DMS53 (cell line): ENCODE measurements at places on chromosomes 7 and 10.

GRCh38 chr10:103833731-103834365 lies 21.5 kb downstream of the SH3PXD2A start:
- DNase-seq = peak; percentile 89

- no peak for DNase-seq
Observed at GRCh38 chr7:71739520-71740173, 607.7 kb downstream of the GALNT17 start.

DNA sequence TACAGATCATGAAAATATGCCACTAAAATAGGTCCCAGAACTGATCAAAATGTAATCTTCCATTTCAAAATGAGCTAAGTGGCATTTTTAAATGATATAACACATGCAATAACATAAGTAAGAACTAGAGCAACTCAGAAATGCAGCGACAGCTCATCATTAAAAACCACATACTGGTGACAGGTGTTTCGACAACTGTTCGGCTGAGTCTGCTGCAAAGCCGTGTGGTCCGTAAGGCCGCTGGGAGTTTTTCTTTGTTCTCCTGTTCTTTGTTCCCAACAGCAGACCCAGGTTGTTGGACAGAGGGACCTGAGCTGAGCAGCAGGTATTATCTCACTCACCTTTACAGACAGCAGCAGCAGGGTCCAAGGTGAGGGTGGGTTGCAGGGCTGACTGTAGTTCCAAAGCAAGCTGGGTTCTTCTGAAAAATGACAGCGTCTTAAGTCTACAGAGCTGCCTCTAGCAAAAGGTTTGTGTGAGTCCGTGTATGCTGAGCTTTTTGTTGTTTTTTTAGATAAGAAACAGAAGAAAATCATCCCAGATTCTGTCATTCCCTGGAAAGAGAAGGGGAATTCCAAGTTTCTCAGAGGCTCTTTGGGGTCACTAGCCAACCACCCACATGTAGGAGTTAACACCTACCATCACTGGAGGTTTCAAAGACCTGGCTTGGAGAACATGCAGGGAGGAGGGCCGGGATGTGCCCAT lies 45.4 kb upstream of the MACROH2A2 start:
- no peak for DNase-seq

- no peak for DNase-seq
Observed at GRCh38 chr7:143849785-143850479, 52.0 kb downstream of the TCAF1 start.

DNA sequence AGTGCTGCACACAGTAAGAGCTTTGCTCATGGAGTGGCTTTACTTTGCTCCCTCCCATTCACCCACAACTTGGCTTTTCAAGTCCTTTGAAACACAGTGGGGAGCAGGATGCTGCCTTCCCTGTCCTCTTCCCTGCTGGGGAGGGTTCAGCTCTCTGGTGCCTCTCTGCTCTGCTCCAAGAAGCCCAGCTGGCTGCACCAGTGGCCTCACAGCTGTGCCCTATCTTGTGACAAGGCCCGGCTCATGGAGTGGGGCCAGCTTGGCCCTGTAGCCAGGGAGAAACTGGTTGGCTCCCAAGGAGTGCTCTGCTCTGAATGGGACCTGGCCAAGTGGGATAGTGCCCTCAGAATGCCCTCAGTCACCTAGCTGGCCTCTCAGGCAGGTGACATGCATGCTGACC lies 212.3 kb upstream of the ZMIZ1 start:
- no peak for DNase-seq

GRCh38 chr10:110618230-110618610 lies 25.9 kb upstream of the RBM20 start:
- no peak for DNase-seq

GRCh38 chr10:35427543-35427942 lies 91.2 kb downstream of the CCNY start:
- no peak for DNase-seq

- DNase-seq = no peak
Observed at GRCh38 chr10:24929904-24930303, 22.5 kb downstream of the PRTFDC1 start.

DNA sequence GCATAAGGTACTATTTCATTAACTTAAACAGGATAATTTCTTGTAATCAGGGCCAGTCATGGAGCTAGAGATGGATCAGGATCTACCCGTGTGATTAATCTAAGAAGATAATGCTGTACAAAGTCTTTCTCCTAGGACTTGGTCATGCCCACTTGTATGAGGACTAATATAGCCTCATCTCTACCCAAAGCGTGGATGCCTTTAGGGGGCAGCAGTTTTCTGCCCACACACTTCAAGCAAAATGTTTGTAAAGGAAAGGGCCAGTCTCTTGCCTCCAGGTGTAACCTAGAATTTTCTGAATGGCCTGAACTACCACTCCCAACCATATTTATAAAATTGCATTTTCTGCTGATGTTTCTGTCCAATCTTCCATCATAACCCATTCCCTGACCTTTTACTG lies 764.0 kb upstream of the IGFBP3 start:
- DNase-seq = peak; percentile 11

- no peak for DNase-seq
Observed at GRCh38 chr7:26101361-26102151, 50.4 kb upstream of the NFE2L3 start.

DNA sequence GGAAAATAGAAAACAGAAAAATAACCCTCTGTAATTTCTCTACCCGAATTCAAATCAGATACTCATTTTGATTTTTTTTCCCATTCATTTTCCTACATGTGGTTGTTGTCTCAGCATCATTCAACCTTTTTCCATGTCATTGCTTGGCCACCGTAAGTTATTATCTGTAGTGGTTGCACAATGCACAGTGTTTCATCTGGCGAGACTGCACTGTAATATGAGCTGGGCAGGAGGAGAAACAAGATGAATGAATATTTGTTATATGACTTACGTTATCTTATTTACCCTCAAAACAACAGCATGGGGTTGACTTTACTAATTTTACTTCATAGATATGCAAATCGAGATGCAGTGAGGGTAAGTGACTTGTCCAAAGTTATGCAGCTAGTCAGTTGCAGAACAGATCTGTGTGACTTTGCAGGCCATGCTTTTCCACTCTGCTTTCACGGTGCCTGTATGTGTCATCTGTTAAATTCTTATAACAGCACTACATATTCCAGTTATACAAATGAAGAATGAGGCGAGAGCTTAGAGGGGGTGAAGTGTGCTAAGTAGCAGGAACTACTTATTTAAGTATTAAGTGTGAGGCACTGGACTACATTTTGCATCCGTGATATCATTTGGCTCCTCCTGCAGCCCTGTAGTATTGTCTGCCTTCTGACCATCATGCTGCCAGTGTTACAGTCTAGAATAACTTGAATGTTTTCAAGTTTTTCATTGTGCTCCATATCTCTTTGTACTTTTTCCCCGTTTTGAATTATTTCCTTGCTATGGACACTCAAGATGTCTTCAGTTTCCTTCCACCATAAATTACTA lies 56.7 kb downstream of the ZMYND11 start:
- no peak for DNase-seq

GRCh38 chr7:11753433-11753832 lies 78.6 kb downstream of the THSD7A start:
- DNase-seq = no peak

GRCh38 chr7:75663302-75663907 lies 75.3 kb downstream of the HIP1 start:
- DNase-seq = no peak

- no peak for DNase-seq
Observed at GRCh38 chr7:130927564-130927963, 193.6 kb upstream of the KLF14 start.

DNA sequence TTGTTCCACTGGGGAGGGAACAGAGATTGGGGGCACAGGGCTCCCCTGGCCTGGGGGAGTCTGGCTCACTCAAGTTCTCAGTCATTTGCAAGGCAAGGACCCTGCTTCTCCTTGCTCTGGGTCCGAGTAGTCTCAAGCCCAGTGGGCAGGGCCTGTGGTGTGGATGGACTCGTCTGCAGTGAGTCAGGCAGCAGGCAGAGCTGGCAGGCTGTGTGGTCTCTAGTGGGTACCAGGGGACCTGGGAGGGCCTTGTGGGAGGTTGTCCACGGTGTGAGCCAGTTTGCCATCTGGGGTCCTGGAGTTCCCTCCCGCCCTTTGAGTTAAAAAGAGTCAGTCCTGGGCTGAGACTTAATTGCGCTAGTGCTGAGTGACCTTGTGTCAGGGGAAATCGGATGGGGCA lies 8.8 kb upstream of the SH2D4B start:
- DNase-seq = no peak

DNA sequence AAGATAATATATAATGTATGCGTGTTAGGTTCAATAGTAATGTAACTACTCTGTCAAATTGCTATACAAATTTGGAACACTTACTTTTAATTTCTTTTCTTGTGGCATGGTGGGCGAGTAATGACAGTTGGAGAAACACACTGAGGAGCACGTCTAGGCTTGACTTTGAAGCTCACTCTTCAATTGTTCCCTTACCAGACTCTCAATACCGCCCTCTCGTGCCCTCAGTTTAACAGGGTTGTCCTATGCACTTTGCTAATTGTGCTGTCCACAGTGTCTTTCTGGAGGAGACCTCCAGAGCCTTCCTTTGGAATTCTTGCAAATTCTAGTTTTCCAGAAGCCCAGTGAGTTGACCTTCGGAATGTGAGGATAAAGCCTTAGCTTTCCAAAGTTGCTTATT lies 107.2 kb upstream of the RELN start:
- DNase-seq = peak; percentile 65

DNA sequence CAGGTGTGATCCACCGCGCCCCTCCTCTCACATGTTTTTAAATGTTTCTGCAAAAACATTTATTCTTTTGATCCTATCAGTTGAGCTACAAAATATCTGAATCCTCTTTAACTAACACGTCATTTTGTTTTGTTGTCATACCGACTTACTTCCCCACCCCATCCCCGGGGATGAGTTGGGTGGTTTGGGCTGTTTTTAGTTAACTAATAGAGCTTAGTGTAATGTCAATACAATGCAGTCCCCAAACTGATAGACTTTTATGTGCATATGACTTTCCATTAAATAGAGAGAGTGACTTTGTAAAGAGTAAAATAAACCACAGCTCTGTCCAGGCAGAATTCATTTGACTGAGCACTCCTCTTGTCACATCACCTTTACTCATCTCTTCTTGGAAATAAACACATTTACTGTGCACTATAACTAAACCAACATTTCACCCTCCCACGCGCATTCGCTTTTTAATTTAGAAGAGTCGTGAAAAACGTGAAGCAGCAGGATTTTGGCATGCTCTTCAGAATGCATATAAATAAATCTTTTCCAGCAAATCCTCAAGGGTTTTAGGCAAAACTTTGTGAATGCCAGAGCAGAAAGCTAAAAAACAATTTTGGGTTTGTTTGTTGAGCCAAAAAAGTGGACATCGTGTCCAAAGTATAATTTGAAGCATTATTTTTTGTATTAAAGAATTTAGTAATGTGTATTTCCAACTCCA lies 187.4 kb upstream of the MGMT start:
- no peak for DNase-seq

GRCh38 chr7:28722684-28723083 lies 235.4 kb downstream of the TRIL start:
- no peak for DNase-seq

- no peak for DNase-seq
Observed at GRCh38 chr10:125708971-125709503, 10.5 kb upstream of the EDRF1 start.

GRCh38 chr7:99644431-99644830 lies 27.7 kb downstream of the ZSCAN25 start:
- DNase-seq = no peak

DNA sequence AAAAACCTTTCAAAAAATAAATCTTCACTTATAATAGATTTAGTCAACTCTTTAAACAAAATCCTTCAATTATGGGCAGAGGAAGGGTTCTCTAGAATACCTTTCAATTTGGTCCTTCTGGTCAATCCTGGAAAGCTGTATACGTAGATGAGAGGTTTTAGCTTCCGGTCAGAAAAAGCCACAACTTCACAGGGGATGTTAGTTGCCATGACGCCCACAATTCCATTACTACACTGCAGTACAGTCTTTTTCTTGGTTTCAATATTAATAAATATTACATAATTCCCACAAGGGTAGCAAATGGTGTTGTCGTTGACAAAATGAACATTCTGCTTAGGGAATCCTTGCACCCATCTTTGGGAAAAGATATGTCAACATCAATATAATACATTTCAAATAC lies 1.7 kb downstream of the CFAP43 start:
- peak; percentile 13 for DNase-seq

- no peak for DNase-seq
Observed at GRCh38 chr7:67821116-67821515, 824.5 kb downstream of the TYW1 start.

GRCh38 chr10:16408379-16408778 lies 28.4 kb upstream of the PTER start:
- no peak for DNase-seq

DNA sequence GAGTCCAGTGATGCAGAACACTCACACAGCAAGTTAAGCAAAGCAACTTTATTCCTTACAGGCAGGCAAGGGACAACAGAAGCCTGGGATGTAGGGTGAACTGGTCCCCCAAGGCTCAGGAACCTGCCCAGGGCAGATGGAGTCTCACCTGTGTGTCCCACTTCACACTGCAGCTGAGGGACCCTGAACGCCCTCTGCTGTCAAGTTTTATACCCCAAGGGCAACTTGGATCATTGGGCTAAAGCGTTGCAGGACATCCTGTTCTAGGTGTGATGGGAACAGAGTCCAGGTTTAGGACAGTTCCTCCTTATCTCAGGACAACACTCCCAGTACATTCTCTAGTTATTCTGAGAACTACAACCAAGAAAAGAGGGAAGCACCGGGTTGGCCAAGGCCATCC lies 49.5 kb upstream of the ZNF746 start:
- no peak for DNase-seq

DNA sequence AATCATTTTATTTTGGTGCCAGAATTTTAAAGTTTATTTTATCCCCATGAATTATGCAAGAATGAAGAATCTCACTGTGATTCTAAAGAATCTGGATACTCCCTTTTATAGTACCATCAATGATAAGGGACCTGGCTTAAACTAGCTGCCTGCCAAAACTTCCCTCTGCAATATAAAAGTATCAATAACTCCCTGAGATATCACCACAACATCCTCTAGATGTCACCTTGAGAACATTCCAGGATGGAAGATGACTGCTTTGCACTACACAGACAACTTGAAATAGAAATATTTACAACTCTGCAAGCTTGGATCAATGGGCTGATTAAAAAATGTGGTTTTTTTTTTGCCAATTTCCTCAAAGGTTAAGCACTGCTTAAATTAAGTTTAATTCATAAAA lies 142.1 kb downstream of the SLC25A13 start:
- DNase-seq = no peak

GRCh38 chr7:2211926-2212325 lies 20.8 kb downstream of the MAD1L1 start:
- no peak for DNase-seq

- DNase-seq = no peak
Observed at GRCh38 chr7:85135977-85136376, 50.9 kb downstream of the SEMA3D start.

DNA sequence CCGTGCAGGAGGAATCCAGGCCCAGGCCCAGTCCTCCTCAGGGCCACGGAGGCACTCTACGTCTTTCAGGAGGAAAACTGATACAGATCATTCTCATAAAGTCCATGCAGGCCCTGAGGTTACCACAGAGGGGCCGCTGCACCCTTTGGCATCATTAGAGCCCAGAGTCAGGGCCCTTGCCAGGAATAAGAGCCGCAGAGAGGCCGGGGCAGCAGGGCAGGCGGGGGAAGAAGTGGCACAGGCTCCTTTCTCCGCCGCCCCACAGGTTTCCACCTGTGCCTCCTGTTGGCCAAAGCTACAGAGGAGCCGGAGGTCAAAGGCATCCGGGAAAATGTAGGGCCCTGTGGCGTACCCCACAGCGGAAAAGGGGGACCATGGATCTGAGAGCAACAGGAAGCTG lies 366.6 kb upstream of the SHH start:
- DNase-seq = no peak
